ENCODE measurements at places on chromosomes 3 and 15.
A peak's percentile ranks its signal among the peaks of the same experiment; 100 is the strongest.

DNA sequence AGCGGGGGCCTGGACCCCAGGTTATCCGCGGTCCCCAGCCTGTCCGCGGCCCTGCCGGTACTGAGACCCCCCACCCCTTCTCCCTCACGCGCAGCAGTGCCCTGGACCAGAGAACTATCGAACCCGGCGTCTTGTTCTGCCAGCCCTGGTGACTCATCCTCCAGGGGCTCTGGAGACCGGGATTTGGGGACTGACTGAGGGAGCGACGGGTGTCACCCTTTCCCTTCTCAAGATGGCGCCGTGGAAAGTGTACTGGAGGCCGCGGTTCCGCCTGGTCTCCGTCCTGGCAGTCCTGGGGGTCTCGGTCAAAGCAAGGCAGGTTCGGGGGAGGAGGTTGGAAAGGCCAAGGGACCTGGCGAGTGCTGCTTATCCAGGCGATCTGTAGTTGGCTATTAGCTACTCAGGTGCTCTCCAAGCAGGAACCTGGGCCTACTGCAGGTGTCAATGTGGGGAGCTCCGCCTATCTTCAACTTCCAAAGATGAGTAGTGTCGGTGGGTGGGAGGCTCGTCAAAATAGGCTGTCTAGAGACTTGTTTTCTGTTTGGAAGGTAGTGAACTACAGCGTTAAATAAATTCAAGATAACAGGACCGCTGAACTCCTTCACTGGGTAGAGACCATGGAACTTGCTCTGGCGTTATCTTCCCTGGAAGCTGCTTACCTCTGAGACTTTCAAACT is 790 bp downstream of the RAB5A start:
- DNase-seq, result peak; percentile 16

GRCh38 chr3:142444343-142444742 is 3.5 kb downstream of the XRN1 start:
- no peak for DNase-seq

- DNase-seq, result no peak
Measured at GRCh38 chr15:78345396-78346125, 5.4 kb downstream of the CRABP1 start.

- no peak for DNase-seq
Measured at GRCh38 chr3:165800970-165801369, 36.3 kb downstream of the BCHE start.

- DNase-seq, result no peak
Measured at GRCh38 chr3:195113536-195114425, 157.2 kb downstream of the XXYLT1 start.

DNA sequence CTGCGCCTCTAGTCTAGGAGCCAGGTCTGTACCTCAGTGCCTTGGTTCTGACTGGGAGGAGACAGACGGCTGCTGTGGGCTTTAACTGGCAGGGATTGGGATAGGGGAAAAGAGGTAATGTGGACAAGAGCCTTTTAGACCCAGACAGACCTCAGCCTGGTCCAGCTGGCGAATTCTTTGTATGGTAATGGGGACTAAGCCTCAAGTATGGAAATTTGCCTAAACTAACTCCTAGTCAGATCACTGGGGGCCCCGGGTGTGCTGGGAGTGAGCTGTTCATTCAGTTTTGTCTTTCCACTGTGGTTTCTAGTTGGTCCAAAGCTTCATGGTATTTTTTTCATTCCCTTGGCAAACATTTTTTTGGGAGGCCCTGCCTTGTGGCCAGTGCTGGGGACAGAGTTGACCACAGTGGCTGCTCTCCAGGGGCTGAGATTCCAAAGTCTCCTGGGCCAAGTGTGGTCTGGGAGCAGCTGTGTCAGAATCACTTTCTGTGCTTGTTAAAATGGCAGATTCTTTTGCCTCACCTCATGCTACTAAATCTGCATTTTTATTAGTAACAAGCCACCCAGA is 261.4 kb upstream of the C2CD4B start:
- DNase-seq, result no peak

DNA sequence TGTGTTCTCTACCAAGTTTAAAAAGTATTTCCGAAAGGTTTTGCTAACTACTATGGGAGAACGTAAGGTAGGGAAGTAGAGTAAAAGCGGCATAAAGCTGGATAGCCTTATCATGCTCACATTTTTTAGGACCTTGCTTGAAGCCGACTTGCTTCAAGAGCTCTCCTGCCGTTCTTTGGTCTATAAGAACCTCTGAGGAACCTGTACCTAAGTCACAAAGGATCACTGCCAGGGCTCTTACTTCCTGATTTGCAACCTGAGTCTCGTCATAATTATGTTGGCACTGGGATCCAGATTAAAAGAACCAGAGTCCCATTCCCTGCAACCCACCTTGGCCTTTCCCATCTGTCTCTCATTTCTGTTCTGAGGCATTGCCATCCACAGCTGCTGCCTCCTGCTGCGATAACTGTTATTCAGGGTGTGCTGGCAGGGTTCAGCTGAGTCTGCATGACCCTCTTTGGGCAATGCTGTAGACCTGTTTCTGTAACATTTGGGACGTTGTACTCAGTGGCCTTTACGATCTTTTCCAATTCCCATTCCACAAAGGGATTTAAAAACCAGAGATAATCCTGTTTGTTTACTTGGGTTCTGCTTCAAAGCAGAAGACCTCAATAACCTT is 131.0 kb upstream of the UMPS start:
- DNase-seq, result no peak

DNA sequence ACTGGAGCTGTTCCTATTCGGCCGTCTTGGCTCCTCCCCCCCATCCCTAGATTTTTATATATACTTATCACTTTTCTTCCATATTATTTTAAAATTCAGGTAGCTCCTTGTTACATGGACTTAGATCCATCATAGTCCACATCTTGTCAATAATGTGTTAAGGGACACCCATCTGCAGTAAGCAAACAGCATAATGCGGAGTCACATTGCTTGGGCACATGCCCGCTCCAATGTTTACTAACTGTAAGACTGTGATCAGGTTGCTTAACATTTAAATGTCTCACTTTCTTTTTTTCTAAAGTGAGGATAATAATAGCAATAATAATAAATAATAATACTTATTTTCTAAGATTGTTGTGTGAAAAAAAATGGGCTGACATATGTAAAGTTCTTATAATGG is 303.2 kb upstream of the SOX14 start:
- no peak for DNase-seq

GRCh38 chr3:27826448-27826847 is 104.3 kb upstream of the EOMES start:
- DNase-seq, result no peak

GRCh38 chr3:50275996-50276761 is 2.7 kb upstream of the LSMEM2 start:
- DNase-seq, result no peak

- no peak for DNase-seq
Measured at GRCh38 chr3:144097163-144097562, 125.5 kb downstream of the DIPK2A start.

DNA sequence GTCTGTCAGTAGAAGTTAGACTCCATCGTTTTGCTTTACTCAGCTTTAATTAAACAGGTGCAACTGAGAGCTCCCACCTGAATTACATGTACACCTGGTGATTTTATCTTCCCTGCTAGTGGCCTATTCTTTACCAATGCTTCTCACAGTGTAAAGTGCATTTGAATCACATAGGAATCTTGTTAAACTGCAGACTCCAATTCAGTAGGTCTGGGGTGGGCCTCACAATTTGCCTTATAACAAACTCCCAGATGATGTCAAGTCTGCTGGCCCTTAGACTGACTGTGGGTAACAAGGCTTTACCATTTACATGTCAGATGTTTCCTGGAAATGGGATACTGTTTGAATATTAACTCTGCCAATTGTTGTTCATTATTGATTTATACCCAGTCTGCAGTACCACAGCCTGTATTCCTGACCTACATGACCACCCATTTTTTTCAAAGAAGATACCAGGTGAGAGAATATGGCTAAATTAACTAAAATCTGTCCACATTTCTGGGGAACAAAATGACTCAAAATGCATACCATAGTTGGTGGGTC is 37.2 kb downstream of the CMSS1 start:
- DNase-seq, result no peak

GRCh38 chr15:50181201-50181968 is 611 bp upstream of the SLC27A2 start:
- DNase-seq, result no peak

GRCh38 chr3:66898155-66898554 is 100.0 kb upstream of the KBTBD8 start:
- DNase-seq, result no peak

DNA sequence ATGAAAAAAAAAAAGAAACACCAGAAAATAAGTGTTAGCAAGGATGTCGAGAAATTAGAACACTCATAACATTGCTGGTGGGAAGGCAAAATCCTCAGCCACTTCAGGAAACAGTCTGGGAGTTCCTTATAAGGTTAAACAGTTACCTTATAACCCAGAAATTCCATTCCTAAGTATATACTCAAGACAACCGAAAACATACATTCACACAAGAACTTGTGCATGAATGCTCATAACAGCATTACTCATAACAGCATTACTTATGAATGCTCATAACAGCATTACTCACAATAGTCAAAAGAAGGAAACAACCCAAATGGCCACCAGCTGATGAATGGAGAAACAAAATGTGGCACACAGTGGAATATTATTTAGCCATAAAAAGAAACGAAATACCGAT is 34.8 kb upstream of the DCP1A start:
- no peak for DNase-seq

GRCh38 chr3:144516026-144516425 is 544.4 kb downstream of the DIPK2A start:
- DNase-seq, result no peak

DNA sequence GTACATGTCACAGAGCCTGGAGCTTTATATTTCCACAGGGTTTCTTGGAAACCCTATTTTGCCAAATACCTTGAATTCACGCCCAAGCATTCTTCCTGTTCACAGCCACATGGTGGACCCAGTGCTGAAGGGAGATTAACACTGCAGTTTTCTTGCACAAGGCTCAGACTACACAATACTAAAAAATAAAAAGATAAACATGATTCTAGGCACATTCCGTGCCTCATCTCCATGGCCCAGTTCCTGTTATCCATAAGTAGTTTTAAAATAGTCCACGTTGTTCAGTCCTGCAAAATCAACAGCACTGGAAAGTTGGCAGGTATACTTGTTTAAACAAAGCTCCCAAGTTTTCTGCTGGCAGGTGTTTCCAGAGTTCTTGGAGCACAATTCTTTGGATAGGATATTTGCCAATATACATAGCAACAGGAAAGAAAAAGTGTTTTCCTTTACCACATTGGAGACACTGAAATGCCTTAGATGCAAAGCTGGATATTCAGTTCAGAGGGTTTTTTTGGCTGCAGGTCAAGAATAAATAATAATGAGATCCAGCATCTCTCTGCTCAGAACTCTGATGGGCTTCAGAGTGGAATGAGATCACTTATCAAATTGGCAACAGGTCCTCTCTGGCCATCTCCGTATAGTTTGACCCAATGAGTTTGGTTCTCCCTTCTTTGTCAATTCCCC is 88.1 kb upstream of the TGFBR2 start:
- DNase-seq, result no peak

GRCh38 chr3:150775001-150775599 is 12.1 kb upstream of the SIAH2 start:
- no peak for DNase-seq

DNA sequence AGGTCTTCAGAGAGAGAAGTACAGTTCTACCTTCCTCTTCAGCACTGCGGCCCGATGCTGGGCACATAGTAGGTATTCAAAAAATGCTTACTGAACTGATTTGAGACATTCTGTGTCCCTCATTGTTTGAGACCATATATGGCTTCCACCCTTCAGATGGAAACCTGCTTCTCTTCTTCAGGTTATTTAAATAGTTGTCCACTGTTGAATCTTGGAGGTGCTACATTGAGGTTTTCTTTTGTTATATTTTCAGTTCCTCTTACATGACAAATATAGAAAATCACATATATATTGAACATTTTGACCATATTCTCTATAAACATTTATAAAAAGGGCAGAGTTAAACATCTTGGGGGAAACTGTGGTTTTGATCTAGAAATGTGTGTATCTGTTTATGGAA is 200.2 kb upstream of the LRRC3B start:
- no peak for DNase-seq

GRCh38 chr15:75544359-75544758 is 34.8 kb downstream of the PTPN9 start:
- no peak for DNase-seq

GRCh38 chr3:31610700-31611275 is 78.1 kb downstream of the STT3B start:
- DNase-seq, result no peak

- no peak for DNase-seq
Measured at GRCh38 chr3:48660800-48661400, 1.8 kb downstream of the CELSR3 start.

DNA sequence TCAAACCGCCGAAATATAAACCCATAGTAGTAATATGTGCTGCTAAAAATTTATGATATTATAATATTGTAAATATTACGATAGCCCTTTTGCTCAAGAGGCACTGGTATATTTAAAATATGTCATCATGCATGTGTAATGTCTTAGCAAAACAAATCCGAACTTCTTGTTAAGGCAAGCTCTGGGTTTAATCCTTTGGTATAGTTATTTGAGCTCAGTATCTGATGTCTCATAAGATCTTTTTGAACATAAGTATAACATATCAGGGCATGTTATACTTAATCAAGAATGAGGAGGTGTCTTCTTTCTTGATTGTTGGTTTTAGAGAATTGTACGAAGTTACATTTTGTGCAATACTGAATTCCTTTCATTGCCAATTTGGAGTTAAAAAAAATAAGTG is 154.1 kb upstream of the CBLB start:
- DNase-seq, result no peak

GRCh38 chr3:32712506-32713055 is 27.6 kb downstream of the CNOT10 start:
- no peak for DNase-seq

DNA sequence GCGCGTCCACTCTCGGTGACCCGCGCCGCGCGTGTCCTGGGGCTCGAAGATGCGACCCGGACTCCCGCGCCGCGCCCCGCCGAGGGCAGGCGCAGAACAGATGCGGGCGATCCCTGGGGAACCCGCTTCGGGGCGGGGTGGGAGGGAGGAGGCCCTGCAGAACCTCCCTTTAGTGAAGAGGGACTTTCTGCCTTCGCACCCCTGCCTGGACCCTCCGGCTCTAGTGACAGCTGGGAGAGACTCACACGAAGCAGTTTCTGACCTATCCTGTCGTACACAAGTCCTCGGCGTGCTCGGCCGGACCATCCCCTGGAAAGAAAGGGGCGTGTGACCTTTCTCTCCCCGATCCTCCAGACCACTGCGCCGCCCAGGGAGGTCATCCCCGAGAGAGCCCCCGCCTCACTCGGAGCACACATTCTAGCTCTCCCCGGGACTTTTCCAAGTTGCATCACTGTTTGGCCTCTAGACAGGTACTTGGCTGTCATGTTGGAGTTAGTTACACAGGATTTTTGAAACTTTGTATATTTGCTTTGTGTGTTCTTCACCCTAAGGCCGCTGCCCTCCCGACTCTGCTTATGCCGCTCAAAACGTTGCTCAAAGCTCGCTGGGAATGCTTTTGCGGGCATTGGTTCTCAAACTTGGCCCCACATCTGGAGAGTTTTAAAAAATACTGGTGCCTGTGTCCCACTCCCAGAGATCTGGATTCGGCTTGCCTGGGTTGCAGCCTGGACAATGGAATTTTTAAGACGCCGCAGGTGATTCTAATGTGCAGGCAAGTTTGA is 582 bp downstream of the CGNL1 start:
- DNase-seq, result no peak

- no peak for DNase-seq
Measured at GRCh38 chr15:42194513-42194912, 13.6 kb downstream of the VPS39 start.

GRCh38 chr15:89768071-89768500 is 8.0 kb upstream of the MESP2 start:
- DNase-seq, result no peak

GRCh38 chr3:184283681-184284080 is 7.9 kb downstream of the ECE2 start:
- DNase-seq, result no peak

- DNase-seq, result no peak
Measured at GRCh38 chr3:45931496-45931895, 11.8 kb upstream of the CXCR6 start.

Data from activated T-helper 1 cell treated with anti-CD3 and anti-CD28 coated beads, Interleukin-2, amount 50 U/mL, for 16 hours (primary cell).